Upper lobe of right lung (tissue), 1 donor: ENCODE measurements at places on chromosomes 2 and 18. TPM values are rescaled to one million over a fixed set of nuclear protein-coding genes. Genes with fewer than 3 reads are reported as not detected.

The LYG2 gene
- total RNA-seq = not detected

The FOXD4L1 gene
- 0.78 TPM for total RNA-seq

The UGT1A4 gene
- not detected for total RNA-seq

GRCh38 chr2:230158468-230158867 is 61.3 kb downstream of the SP110 start:
- no peaks in the 10 kb centered on the region for H3K36me3 ChIP-seq
- no peak for DNase-seq
- H3K27me3 ChIP-seq = no peaks in the 10 kb centered on the region
- no peak overlapping the region for H3K4me3 ChIP-seq
- H3K27ac ChIP-seq = no peak overlapping the region

The NT5DC4 gene
- total RNA-seq = not detected

DNA sequence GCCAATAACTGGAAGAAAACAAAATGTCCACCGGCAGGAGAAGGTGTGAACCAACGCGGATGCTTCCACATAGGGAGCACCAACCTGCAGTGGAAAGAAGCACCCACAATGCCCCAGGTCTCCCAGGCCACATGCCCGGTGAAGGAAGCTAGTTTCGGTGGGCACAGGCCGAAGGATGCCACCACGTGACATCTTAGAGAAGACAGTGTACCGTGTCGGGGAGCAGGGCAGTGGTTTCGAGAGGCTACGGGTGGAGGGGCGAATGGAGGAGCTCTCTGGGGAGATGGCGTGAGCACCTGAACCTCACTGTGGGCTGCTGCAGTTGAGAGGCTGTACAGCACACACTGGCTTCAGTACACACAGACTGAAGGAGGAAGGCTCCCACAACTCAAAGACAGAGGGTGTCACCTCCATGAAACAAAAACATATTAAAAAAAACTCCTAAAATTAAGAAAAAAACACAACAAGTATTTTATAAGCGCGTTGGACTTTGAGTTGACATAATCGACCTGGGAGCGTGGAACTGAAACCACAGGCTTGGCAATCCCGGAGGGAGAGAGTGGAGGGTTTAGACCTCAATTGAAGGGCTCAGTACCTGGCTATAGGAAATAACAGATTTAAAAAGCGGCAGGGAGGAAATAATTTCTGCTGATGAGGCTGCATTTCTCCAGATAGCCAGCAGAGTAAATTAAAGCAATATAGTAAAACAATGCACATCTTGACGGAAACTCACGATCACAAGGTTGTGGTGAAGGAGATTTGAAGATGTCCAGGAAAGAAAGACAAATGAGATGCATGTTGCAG is 160.1 kb downstream of the RTP5 start:
- peak; percentile 36 for DNase-seq
- no peaks in the 10 kb centered on the region for H3K36me3 ChIP-seq
- H3K27ac ChIP-seq = no peak overlapping the region
- H3K4me3 ChIP-seq = no peak overlapping the region
- no peaks in the 10 kb centered on the region for H3K4me1 ChIP-seq

DNA sequence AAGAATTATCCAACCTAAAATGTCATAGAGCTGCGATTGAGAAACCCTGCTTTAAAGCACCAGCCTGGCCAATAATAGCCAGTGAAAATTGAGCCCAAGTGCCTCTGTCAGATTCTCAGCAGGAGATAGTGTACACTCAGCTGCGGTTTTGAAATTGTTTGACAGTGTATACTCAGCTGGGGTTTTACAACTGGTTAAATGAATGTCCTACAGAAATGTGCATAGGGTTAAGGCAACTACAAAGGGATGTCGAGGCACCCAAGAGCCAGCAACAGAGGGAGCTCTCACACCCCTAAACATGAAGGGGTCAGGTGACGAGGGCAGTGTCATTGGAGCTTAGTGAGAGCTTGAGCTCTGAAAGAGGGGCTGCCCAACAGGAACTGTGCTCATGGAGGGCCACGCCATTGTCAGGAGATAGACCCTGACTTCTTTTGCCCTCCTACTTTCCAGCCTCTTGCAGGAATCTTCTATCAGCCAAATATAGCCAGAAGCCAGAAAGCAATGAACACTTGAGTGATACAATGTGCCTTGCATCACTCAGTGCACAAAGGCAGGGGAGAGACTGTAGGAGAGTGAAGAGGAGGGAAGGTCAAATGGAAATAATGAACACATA is 15.1 kb downstream of the ACTG2 start:
- no peaks in the 10 kb centered on the region for H3K4me1 ChIP-seq
- H3K36me3 ChIP-seq = no peaks in the 10 kb centered on the region
- no peak for DNase-seq
- H3K4me3 ChIP-seq = no peak overlapping the region

DNA sequence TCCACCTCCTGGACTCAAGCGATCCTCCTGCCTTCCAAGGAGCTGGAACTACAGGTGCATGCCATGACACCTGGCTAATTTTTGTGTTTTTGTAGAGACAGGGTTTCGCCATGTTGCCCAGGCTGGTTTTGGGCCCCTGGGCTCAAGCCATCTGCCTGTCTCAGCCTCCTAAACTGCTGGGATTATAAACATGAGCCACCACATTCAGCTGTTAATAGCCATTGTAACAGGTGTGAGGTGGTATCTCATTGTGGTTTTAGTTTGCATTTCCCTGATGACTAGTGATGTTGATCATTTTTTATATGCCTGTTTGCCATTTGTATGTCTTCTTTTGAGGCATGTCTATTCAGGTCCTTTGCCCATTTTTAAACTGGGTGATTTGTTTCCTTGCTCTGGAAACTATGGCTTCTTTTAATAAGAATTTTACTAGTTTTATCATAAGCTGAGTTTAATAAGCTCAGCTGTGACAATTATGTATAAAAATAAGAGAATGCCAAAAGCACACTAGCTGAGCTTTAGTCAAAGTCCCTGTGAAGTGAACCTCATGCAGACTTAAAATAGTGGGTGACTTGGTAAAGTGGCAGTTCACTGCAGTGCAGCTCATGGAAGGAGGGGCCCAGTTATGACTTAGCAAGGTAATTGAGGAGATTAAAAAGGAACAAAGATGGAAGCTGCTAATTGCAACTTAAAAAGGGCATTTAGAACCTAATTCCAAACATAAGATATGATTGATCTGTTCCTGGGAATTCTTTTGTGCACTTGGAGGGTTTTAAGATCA is 465.1 kb downstream of the TGIF1 start:
- H3K4me1 ChIP-seq = no peaks in the 10 kb centered on the region
- no peak overlapping the region for H3K27ac ChIP-seq
- H3K4me3 ChIP-seq = no peak overlapping the region
- H3K27me3 ChIP-seq = no peaks in the 10 kb centered on the region

- H3K36me3 ChIP-seq = no peaks in the 10 kb centered on the region
- no peak for DNase-seq
- H3K4me3 ChIP-seq = no peak overlapping the region
- no peak overlapping the region for H3K27ac ChIP-seq
Observed at GRCh38 chr18:55248495-55248894, 289.2 kb upstream of the CCDC68 start.

DNA sequence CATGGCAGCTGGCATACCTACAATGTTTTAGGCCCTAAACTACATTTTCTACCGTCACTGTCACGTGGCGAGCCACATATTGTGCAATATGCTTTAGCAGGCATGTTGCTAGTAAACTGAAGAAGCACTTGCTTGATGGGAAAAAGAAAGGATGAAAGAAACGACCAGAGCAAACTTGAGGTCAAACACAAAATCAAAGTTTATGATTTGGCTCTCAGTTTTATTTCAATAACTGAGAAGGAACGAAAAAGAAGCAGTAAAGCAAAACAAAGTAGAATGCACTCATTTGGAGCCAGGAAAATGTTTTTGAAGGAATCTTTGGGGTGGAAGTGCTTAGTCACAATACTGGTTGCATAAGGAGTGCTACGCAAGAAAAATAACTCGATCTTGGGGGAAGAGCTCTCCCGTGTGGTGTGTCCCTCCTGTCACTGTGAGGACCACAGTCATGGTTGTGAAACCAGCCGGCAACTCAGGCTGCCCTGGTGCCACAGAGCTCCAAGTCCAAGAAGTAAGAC is 349.8 kb downstream of the RBM43 start:
- H3K4me3 ChIP-seq = no peak overlapping the region
- no peaks in the 10 kb centered on the region for H3K27me3 ChIP-seq
- H3K4me1 ChIP-seq = no peaks in the 10 kb centered on the region
- H3K27ac ChIP-seq = peak overlapping the region; percentile 51

- H3K36me3 ChIP-seq = peaks cover 47% of the 10 kb centered on the region
- no peaks in the 10 kb centered on the region for H3K27me3 ChIP-seq
- no peak for DNase-seq
- H3K4me3 ChIP-seq = no peak overlapping the region
- no peaks in the 10 kb centered on the region for H3K4me1 ChIP-seq
- H3K27ac ChIP-seq = no peak overlapping the region
Observed at GRCh38 chr2:131122496-131122895, 17.4 kb downstream of the PLEKHB2 start.

DNA sequence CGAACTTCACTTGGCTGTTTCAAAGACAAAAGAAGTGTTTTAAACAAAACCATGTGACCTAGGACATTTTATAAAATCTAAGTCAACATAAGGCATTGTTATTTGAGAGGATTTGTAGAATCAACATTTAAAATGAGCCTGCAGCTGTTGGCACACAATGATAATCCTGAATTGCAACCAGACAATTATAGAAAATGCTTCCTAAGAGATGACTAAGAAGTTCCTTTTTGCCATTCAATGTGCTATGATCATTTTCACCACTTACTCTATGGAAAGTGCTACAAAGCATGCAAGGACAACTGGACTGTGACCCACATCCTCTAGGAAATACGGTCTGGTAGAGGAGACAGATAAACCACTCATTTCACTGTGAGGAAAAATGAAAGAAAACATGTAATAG is 246.4 kb downstream of the CDH20 start:
- H3K36me3 ChIP-seq = no peaks in the 10 kb centered on the region
- peaks cover 10% of the 10 kb centered on the region for H3K4me1 ChIP-seq
- no peaks in the 10 kb centered on the region for H3K27me3 ChIP-seq
- no peak for DNase-seq
